ENCODE measurements at places on chromosomes 16 and 17. TPM values are rescaled to one million over a fixed set of nuclear protein-coding genes. Genes with fewer than 3 reads are reported as not detected.

Gene TBC1D3I
- not detected for total RNA-seq

Gene KRT33B
- total RNA-seq, result not detected

Gene SMARCE1
- 68.1 TPM for total RNA-seq

Gene TBC1D26
- under 0.01 TPM for total RNA-seq

Gene PRAC1
- not detected for total RNA-seq

Gene KRT24
- not detected for total RNA-seq

Gene GAST
- not detected for total RNA-seq

Gene CACNG3
- not detected for total RNA-seq

Gene TNFRSF17
- total RNA-seq, result 0.12 TPM

Gene CA4
- not detected for total RNA-seq

Gene SLC16A11
- total RNA-seq, result 0.12 TPM

Gene NPIPA8
- total RNA-seq, result not detected

Gene LRRC3C
- total RNA-seq, result not detected

Gene SLC9A5
- 1.5 TPM for total RNA-seq

Gene RCVRN
- not detected for total RNA-seq

Gene TMEM238L
- total RNA-seq, result not detected

Gene ASGR2
- not detected for total RNA-seq

Gene KRT39
- total RNA-seq, result 0.12 TPM

Gene VPS9D1
- 5.6 TPM for total RNA-seq

Gene KRTAP9-8
- total RNA-seq, result not detected

Gene MPHOSPH6
- total RNA-seq, result 15.7 TPM

Gene CCL7
- not detected for total RNA-seq

Gene IGF2BP1
- 0.12 TPM for total RNA-seq

All from smooth muscle cell of the coronary artery (primary cell).